ENCODE measurements at places on chromosomes 7 and 10. TPM values are rescaled to one million over a fixed set of nuclear protein-coding genes. Genes with fewer than 3 reads are reported as not detected.

IL15RA gene
- 1.6 TPM for total RNA-seq

HOXA9 gene
- total RNA-seq, result 7.8 TPM

GSAP gene
- 6.8 TPM for total RNA-seq

TMEM270 gene
- not detected for total RNA-seq

AOC1 gene
- under 0.01 TPM for total RNA-seq

PIP gene
- total RNA-seq, result not detected
